Stimulated activated CD8-positive, alpha-beta memory T cell treated with anti-CD3 and anti-CD28 coated beads, Interleukin-7, amount 100 ng/mL, for 1 hour (primary cell): ENCODE measurements at places on chromosomes 7 and 10.

- DNase-seq: no peak
These were observed 638.4 kb downstream of the GALNT17 start for GRCh38 chr7:71770269-71770907.

DNA sequence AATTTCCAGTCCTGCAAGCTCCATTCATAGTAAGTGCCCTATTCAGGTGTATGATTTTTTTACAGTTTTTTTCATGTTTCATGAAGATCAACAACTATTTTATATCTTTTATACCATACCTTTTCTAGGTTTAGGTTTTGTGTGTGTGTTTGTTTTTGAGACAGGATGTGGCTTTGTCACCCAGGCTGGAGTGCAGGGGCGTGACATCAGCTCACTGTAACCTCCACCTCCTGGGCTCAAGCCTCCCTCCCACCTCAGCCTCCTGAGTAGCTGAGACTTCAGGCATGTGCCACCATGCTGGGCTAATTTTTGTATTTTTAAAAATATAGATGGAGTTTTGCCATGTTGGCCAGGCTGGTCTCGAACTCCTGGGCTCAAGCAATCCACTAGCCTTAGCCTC, 35.0 kb downstream of the ARMH3 start:
- no peak for DNase-seq

GRCh38 chr7:26428571-26428970, 136.9 kb downstream of the SNX10 start:
- DNase-seq: no peak

- DNase-seq: no peak
These were observed 92.4 kb downstream of the CXCL12 start for GRCh38 chr10:44292390-44293002.
